ENCODE measurements at places on chromosomes 16 and 17.

DNA sequence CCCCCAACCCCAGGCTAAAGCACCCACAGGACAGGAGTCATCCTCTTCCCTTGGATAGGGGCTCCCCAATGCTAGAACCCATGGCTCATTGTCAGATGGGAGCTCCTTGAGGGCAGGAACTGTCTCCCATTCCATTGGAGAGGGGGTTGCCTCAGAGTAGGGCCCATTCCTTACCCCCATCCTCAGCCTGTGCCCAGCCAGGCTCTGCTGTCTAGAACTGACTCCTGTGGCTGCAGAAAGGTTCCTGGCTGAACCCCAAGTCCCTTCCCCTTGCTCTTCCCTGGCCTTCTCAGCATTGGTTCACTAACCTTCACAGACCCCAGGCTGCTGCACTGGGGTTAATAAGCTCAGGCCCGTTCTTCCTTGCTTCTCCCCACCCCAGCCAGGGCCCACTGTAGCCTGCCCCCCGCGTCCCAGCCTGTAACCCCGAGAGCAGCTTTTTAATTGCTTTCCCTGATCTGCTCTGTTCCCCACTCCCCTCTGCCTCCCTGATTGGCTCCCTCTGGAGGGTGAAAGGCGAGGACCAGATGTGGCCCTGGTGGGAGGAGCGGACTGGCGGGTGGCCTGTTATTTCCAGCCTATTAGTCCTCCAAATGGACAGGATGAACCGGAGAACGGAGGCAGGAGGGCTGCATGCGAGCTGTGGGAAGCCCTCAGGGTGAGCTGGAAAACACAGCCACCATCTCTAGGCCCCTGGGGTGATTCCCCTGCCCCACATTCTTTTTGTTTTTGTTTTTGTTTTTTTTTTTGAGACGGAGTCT lies 6.0 kb upstream of the GFAP start:
- no peak for DNase-seq

DNA sequence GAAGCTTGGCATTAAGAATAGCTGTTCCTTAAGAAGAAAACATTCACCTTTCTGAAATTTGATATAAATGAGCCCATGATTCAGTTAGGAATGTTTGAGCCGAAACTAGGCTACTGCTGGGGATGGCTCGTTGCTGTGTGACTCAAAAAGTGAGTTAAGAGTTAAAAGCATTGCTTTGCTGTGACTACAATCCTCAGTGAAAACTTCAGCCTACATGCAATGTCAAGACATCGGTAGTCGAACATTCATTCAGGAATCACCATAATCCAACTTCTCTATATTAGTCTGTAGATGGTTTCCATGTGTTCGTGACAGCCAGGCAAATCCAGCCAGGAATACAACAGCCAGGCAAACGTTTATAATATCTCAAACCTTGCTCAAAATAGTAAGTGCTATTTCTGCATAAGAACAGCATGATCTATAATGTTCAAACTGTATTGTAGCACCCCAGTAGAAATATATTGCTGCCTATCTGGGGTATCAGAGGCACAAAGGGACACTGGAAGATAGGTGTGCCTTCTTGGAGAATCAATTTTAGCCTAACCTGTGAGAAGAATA lies 1225.1 kb downstream of the CDH8 start:
- no peak for DNase-seq

DNA sequence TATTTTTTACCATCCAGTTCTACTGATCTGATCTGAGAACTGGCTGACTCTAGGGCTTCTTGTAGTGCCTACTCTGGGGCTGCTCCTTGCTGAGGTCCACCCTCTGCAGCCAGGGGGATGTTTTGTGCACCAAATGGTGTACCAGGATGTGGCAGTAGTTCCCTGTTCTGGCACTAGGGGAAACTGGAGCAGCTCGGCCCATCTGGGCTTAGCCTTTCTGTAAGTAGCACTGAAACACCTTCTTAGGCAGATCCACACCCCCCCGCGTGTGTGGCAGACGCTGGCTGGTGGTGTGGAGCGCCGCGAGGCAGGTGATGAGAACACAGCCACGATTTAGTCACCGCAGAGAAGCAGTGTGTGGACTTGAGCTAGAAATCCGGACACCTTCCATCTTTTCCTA lies 17.0 kb downstream of the DUSP14 start:
- DNase-seq = no peak

GRCh38 chr16:4976079-4976478 lies 17.9 kb downstream of the SEC14L5 start:
- DNase-seq = no peak

DNA sequence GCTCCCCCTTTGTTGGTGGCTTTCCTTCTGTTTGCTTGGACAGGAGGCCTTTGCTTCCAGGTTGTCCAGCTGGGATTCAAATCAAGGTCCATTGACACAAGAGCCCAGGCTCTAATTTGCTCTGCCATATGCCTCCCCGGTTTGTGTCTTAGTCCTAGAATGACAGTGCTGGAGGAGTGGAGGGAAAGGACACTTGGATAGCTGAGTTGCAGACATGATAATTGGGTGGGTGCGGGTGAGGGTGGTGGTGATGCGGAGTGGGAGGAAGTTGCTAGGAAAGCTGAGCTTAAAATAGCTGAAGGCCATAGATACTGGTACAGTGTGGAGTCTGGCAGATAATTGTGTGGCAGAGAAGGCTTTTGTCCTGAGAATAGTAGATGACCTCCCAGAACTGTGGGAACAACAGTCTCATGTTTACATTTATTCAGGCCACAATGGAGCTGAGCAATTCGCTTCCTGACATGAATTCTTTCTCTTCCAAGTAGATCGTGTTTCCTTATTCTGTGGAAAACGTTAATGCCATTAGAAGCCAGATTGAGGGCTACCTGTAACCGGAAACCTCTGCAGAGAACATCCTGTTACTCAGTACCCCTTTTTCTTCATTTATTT lies 23.8 kb downstream of the SEC14L1 start:
- DNase-seq = no peak

- DNase-seq = no peak
Measured at GRCh38 chr17:18318117-18318516, 3.0 kb downstream of the SMCR8 start.

- no peak for DNase-seq
Measured at GRCh38 chr16:49563666-49564065, 190.1 kb downstream of the C16orf78 start.

GRCh38 chr17:57115377-57115776 lies 30.3 kb downstream of the AKAP1 start:
- no peak for DNase-seq

DNA sequence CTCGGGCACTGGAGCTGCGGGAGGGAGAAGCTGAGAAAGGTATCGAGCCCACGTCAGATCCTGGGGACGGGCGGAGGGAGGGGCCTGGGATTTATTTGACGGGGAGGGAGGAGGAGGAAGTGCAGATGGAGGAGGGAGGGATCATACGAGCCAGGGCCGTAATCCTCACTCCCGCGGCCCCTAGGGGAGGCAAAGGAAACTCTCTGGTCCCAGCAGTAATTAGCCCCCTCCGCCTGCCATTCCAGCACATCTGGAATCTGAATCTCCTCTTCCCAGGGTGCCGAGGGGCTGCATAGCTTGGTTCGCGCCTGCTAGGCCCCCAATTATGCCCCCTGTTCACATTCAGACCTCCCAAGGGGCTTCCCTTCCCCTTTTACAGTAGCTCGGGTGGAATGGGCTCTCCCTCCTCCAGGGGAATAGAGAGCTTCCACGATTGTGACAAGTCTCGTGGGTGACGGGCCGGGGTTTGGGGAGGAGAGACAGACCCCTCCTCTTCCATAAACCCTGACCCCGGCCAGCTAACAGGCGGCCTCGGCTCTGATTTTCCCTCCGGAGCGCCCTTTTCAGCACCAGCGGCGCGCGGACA lies at the start of gene SEZ6L2:
Gene SEZ6L2 (minus strand): TSS at position 35 of the 586 bp plus-strand sequence. CDS start 531 bp downstream, outside the sequence.
- no peak for DNase-seq

DNA sequence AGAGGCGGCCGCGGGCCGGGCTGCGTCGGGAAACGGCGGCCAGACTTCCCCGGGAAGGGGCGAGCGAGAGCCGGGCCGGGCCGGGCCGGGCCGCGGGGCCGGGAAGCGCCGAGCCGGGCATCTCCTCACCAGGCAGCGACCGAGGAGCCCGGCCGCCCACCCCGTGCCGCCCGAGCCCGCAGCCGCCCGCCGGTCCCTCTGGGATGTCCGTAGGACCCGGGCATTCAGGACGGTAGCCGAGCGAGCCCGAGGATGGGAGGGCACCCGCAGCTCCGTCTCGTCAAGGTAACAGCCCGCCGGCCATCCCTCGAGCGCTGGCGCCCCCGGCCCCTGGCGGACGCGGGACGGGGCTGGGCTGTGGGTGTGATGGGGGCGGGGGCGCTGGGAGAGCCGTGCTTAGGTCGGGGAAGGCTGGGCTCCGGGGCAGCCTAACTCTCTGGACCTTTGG lies at the start of gene CRHR1:
Gene CRHR1 (plus strand): TSS at position 28 of the 448 bp plus-strand sequence. CDS start 225 bp downstream, at position 253.
- no peak for DNase-seq

DNA sequence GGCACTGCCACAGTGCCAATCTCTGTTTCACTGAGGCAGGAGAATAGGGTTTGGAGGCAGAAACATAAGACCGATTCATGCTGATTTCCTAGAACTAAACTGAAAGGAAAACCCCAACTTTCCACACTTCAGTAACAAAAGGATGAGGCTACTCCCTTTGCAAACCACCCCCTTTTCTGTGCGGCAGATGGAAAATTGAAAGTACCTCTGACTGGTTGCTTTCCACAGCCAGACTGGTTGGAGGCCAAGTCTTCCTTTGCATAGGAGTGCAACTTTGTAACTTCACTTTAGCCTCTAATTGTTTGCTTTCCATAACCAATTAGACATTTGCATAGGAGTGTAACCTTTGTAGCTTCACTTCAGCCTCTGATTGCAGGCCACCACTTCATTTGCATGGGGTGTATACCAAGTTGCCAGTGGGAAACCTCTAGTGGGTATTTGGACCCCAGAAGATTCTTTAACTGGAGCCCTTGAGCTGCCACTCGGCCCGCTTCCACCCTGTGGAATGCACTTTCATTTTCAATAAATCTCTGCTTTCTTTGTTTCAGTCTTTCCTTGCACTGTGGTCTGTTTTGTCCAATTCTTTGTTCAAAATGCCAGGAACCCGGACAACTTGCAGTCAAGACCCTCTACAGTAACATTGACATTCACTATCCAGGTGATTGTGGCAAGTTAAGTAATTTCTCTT lies 252.0 kb downstream of the UTP18 start:
- no peak for DNase-seq

DNA sequence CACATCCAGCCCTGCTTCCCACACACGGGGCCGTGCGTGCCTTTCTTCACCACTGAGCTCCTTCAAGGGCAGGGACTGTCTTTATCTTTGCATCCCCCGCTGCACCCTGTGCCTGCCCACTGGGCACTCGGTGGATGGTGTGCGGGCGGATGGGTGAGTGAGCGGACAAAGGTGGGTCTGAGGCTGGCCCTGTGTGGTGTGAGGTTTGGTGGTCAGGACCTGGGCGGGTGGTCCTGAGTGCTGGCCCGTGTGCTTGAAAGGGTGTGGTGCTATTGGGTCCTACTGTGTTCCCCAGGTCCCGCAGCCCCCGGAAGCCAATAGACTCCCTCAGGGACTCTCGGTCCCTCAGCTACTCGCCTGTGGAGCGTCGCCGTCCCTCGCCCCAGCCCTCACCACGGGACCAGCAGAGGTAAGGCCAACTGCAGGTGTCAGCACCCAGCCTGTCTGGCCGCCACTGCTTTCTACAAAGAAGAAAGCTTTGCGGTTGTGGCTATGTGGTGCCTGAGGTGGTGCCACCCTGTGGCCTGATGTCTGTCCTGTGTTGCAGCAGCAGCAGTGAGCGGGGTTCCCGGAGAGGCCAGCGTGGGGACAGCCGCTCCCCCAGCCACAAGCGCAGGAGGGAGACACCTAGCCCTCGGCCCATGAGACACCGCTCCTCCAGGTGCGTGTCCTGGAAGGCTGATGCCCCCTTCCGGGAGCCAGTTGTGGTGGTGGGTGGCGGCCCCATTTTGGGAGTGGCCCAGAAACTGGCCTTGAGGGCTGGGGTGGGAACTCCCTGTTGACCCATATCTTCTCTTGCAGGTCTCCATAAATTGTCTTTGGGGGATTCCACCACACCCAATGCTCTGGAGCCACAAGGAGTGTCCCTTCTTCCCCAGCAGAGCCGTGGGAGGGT lies 6.8 kb downstream of the ELOB start:
- no peak for DNase-seq

DNA sequence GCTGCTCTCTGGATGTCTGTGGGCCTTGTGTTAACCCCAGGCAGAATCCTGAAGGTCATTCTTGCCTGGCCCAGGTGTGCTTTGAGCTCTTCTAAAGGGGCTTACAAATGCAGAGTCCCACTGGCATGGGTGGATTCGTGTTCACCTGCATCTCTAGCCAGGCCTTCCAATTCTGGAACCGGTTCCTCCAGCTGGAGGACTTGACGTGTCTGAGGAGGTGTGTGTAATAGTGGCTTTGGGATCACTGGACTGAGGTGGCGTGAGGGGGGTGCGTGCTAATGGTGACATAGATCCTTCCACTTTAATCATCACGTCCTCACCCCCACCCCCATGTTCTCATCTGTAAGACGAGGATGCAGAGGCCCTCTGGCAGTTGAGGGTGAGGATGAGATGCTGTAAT lies 4.8 kb downstream of the GSE1 start:
- DNase-seq = no peak

- DNase-seq = no peak
Measured at GRCh38 chr17:80095038-80095843, 6.1 kb upstream of the GAA start.

GRCh38 chr17:45262516-45263476 lies 902 bp upstream of the SPATA32 start:
- no peak for DNase-seq
